Activated CD4-positive, alpha-beta T cell treated with anti-CD3 and anti-CD28 coated beads, Interleukin-2, amount 10 ng/mL, durations not matched to agents 24 days and 14 days (primary cell): ENCODE measurements at places on chromosomes 16 and 17.

DNA sequence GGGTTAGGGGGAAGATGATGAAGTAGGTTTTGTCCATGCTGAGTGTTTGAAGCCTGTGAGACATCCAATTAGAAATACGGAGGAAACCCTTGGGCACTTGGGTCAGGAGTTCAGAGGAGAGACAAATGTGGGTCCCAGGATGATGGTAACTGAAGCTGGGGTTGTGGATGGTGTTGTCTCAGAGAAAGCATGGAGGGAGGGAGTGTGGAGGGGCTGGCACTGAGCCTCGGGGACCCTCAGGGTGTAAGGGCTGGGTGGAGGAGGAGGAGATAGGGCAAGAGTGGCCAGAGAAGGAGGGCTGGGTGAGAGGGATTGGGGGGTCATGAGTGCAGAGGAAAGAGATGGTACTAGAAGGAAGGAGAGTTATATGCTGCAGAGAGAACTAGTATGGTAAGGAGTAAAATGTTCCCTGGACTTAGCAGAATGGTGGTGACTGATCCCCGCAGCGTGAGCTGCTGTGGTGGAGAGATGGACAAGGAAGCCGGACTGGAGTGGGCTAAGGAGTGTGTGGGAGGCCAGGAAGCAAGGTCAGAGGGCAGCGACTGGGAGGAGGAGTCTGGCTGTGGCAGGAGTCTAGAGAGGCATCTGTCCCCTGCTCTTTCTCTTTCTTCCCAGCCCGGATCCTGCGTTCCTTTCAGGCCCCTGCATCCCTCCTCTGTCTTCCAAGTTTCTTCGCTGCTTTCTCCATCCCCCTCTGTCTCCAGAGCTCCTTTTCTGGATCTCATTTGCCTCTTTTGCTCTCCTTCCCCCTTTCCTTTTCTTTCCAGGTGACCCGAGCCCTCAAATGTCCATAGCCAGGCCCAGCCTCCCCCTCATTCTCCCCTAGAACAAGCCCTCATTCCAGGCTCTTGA, 3.9 kb upstream of the COL1A1 start:
- no peak for DNase-seq

- DNase-seq = no peak
Measured at GRCh38 chr17:18160128-18160856, 23.3 kb upstream of the ALKBH5 start.

DNA sequence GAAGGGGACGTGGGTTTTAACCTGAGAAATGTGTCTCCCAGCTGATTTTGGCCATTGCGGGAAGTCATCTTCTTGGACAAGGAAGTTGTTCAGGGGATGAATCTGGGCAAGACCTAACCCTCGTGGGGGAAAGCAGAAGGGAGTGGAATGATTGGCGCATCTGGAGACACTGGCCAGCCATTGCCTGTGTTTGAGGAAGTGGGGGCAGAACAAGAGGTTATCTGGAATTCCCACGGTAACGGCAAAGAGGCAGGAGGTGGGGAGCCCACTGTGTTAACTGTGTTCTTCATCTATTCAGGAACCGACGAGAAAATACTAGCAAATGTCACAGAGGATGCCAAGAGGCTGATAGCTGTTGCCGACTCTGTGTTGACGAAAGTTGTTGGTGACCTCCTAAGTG, 66.9 kb downstream of the RNF213 start:
- no peak for DNase-seq

- peak; percentile 64 for DNase-seq
Measured at GRCh38 chr17:56914581-56915273, 878 bp upstream of the TRIM25 start.

DNA sequence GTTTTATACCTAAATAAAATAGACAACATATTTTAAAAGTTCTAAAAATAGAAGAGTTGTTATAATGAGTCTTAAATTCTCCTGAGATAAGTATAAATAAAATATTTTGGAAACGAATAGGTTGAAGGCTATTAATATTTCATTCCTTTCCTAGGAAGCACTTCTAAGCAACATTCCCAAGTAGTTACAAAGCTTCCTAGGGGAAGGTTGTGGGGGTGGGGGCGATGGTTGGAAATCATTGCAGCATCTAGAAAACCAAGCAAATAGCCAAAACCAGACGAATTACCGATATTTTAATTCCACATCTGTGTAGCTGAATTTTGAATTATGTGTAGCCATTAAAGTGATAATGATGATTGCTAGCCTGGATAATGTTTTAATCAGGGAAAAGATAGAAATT, 26.9 kb downstream of the PTRH2 start:
- DNase-seq = no peak

DNA sequence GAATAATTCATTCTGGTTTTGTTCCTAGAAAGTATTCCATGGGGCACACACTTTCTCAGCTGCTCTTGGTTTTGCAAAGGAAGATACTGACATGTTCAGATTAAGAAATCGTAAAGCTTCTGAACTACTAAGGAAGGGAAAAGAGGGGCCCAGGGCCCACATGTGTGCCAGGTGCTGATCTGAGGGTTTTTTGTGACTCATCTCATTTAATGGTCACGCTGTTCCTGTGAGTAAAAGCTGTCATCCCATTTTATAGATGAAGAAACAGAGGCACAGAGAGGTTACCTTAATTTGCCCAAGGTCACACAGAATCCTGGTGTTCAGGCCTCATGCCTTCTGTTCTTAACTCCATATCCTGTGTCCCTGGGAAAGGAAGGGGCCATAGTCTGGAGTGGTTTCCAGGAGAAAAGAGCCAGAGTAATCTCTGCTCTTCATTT, 113.2 kb downstream of the MSI2 start:
- DNase-seq = no peak

DNA sequence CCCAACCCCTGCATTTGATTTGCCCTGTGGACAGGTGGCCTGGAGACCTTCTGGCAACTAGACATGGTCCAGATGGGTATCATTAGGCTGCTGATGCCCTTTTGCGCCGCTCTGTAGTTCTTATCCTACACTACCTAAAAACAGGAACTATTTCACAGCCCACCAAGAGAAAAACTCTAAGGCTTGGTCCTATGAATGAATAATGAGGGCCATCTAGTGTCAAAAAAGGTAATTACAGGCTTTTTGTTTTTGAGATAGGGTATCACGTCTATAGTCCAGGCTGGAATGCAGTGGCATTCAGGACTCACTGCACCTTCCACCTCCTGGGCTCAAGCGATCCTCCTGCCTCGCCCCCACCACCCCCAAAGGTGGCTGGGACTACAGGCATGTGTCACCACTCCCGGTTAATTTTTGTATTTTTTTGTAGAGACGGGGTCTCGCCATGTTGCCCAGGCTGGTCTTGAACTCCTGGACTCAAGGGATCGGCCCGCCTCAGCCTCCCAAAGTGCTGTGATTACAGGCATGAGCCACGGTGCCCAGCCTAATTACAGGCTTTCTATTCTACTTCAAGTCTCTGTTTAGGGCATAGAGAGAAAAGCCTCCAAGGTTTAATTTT, 20.9 kb downstream of the COIL start:
- DNase-seq = peak; percentile 70

- peak; percentile 71 for DNase-seq
Measured at GRCh38 chr17:42760652-42761581, at the start of gene RAMP2. Gene RAMP2 (plus strand): TSS chr17:42761227. CDS start chr17:42761262, 35 bp downstream.

- DNase-seq = peak; percentile 70
Measured at GRCh38 chr17:42928714-42929496, 28.3 kb downstream of the G6PC1 start.

DNA sequence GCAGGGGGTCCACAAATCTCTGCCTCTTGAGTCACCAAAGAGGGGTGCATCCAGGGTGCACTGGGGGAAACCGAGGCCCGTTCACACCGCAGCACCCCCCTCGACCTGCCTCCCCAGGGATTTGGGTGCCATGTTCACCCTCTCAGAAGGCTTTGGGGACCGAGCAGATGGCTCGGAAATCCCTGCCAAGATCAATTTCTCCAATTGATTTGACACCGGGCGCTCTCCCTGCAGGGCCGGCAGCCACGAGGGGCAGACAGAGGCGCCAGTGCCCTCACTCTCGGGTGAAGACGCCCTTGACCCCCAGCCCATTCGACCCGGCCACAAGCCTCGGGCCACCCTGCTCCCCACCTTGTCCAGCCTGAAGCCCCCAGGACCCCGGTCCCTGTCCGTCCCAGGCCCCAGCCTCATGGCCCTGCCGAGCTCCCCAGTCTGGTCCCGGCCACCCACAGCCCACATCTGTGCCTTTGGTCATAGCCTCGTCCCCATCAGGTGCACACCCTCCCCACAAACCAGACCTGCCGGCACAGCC, 9.3 kb downstream of the SSTR5 start:
- DNase-seq = no peak

DNA sequence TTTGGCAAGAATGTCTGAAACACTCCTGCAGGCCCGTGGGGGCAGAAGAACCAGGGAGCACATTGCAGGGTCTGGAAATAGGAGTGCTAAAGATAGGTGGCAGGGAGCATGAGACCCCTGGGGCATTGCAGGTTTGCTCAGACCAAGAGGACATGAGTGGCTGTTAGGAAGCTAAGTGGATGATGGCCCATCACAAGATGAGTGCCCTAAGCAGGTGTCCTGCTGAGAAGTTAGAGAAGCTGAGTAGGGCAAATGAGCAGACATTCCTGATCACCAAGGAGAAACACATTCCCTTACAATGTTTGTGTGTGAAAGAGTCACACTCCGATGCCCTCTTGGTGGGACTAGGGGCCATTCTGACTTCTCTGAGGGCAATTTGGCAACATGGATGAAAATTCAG, 9.9 kb downstream of the MLYCD start:
- DNase-seq = no peak

DNA sequence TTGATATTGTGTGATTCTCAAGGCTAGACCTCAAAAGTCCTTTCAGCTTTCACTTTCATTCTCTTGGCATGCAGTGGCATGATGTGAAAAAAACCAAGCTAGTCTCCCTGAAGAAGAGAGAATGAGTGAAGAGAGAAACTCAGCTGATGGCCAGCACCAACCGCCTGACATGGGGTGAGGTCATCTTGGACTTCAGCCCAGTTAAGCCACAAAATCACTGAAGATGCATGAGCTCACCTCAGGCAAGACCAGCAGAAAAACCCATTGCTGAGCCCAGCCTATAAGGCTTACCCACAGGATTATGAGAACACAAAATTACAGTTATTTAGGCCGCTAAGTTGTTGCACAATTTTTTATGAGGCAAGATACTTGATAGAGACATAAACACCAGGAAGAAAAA, 496.5 kb downstream of the TOX3 start:
- DNase-seq = no peak

GRCh38 chr16:89244754-89245153, 27.3 kb downstream of the ZNF778 start:
- DNase-seq = no peak

DNA sequence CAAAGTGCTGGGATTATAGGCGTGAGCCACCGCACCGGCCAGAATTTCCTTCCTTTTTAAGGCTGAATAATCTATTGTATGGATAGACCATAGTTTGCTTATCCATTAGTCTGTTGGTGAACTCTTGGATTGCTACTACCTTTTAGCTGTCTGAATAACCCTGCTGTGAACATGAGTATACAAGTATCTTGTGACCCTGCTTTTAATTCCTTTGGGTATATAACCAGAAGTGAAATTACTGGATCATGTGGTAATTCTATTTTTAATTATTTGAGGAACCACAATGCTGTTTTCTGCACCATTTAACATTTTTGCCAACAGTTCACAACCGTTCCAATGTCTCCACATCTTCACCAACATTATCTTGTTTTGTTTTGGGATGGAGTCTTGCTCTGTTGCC, 4.6 kb upstream of the OTOA start:
- DNase-seq = no peak

DNA sequence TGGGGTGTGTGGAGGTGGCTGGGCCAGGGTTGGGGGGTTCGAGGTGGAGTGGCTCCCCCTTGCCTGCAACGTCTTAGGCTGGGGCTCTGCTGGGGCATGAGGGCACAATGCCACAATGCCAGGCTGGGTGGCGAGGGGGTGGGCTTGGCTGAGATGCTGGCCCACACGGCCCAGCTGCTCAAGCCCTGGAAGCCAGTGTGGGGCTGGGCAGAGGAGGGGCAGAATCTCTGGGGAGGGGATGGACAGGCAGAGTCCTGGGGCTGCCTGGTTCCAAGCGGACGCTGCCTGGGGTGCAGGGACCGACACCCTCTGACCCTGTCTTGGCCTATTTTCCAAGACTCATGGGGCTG, 37.5 kb upstream of the SSTR5 start:
- no peak for DNase-seq

DNA sequence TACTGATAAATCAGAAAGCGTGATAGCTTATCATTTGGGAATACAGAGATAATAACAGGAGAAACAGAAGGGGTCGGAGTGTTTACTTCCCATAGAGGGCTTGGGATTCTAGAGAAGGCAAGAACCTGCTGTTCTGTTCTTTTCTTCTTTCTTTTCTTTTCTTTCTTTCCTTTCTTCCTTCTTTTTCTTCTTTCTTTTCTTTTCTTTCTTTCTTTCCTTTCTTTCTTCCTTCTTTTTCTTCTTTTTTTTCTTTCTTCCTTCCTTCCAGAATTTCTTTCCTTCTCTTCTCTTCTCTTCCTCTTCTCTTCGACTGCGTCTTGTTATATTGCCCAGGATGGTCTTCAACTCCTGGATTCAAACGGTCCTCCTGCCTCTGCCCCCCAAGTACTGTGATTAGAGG, 18.3 kb downstream of the CNEP1R1 start:
- no peak for DNase-seq

DNA sequence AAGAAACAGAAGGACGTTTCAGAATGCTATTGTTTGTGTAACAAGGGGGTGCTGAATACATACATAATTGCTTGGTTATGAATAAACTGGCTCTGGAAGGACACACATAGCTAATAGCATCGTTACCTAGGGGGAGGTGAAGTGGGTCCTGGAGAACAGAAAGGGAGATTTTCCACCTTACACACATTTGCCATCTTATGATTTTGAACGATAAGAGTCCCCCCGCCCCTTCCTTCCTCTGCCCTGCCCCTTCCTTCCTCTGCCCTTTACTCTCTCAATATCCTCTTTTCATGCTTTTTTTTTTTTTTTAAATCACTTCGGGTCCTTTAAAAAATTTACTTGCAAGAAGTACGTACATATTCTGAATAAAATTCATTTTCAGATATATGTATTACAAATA, 902 bp upstream of the DHRS7B start:
- DNase-seq = peak; percentile 84

- DNase-seq = no peak
Measured at GRCh38 chr17:13825526-13826040, 223.9 kb upstream of the HS3ST3A1 start.

DNA sequence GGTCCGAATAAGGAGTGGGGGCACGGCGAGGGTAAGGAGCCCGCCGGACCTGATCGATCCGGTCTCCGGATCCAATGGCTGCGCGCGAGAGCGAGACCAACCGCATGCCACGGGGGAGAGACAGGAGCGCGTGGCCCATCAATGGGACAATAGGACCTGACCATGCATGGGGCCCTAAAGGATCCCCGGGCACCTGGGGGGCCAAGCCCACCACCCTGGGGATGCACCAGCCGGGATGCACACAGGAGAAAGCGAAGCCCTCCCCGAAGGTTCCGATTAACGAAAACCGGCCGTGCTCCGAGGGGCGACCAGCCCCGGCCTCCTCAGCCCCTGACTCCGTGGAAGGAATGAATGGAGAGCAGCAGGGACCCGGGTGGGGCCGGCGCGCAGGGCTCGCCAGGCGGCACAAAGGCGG, 525 bp downstream of the JPT1 start:
- peak; percentile 81 for DNase-seq

- no peak for DNase-seq
Measured at GRCh38 chr17:43733956-43734355, 24.6 kb downstream of the SOST start.
